PC-9 (cell line): ENCODE measurements at places on chromosomes 2 and 18. TPM values are rescaled to one million over a fixed set of nuclear protein-coding genes. Genes with fewer than 3 reads are reported as not detected.

The UBXN4 gene
- total RNA-seq = 75.6 and 95.0 TPM in 2 replicates

The INPP1 gene
- 7.1 and 9.5 TPM in 2 replicates for total RNA-seq

The ASNSD1 gene
- 14.8 TPM in 2 replicates for total RNA-seq

The NCKAP1 gene
- 274 and 308 TPM in 2 replicates for total RNA-seq

The LYPD6 gene
- 0.74 and 1.1 TPM in 2 replicates for total RNA-seq

The CYRIA gene
- total RNA-seq = 3.9 and 4.0 TPM in 2 replicates

The COL6A3 gene
- total RNA-seq = 0.57 and 0.75 TPM in 2 replicates

The FAM110C gene
- total RNA-seq = 20.8 and 21.1 TPM in 2 replicates

The LAMA1 gene
- total RNA-seq = not detected in 2 replicates

The REG3A gene
- total RNA-seq = not detected in 2 replicates

The FAP gene
- total RNA-seq = not detected in 2 replicates

The KLHL30 gene
- total RNA-seq = 0.80 and 1.2 TPM in 2 replicates

The PLGLB1 gene
- 2.7 and 5.7 TPM in 2 replicates for total RNA-seq

The RGPD4 gene
- not detected in 2 replicates for total RNA-seq

The GNAL gene
- 0.98 and 3.3 TPM in 2 replicates for total RNA-seq

The PASK gene
- 70.4 and 77.5 TPM in 2 replicates for total RNA-seq

The ONECUT2 gene
- total RNA-seq = 0.35 and 0.40 TPM in 2 replicates

The FBLN7 gene
- total RNA-seq = 0.70 and 1.6 TPM in 2 replicates

The TCF23 gene
- total RNA-seq = not detected in 2 replicates

The EPB41L5 gene
- 18.4 and 21.6 TPM in 2 replicates for total RNA-seq

The SLC38A11 gene
- not detected in 2 replicates for total RNA-seq

The HOXD4 gene
- total RNA-seq = not detected in 2 replicates

The MAL gene
- total RNA-seq = 146 and 171 TPM in 2 replicates

The RBM44 gene
- total RNA-seq = 0.94 and 1.5 TPM in 2 replicates

The SERPINB7 gene
- 3.0 and 4.2 TPM in 2 replicates for total RNA-seq

The GKN1 gene
- total RNA-seq = not detected in 2 replicates

The ECEL1 gene
- not detected in 2 replicates for total RNA-seq

The DNER gene
- total RNA-seq = 0.28 and 0.58 TPM in 2 replicates

The PSMA8 gene
- not detected in 2 replicates for total RNA-seq

The GTF2A1L gene
- not detected in 2 replicates for total RNA-seq

The ATP6V1B1 gene
- total RNA-seq = 7.8 and 13.9 TPM in 2 replicates

The IL36A gene
- not detected in 2 replicates for total RNA-seq

The NPHP1 gene
- 12.2 and 13.7 TPM in 2 replicates for total RNA-seq

The DSG4 gene
- not detected in 2 replicates for total RNA-seq

The DOK1 gene
- total RNA-seq = 15.0 and 27.8 TPM in 2 replicates

The AKAIN1 gene
- total RNA-seq = not detected in 2 replicates

The HTR2B gene
- total RNA-seq = not detected in 2 replicates

The VAMP5 gene
- total RNA-seq = 7.2 and 7.4 TPM in 2 replicates

The CIB4 gene
- total RNA-seq = not detected in 2 replicates

The FAM228A gene
- not detected in 2 replicates for total RNA-seq

The PLEKHA3 gene
- 35.7 and 50.3 TPM in 2 replicates for total RNA-seq

The CNTNAP5 gene
- not detected in 2 replicates for total RNA-seq

The TLX2 gene
- 3.1 and 3.8 TPM in 2 replicates for total RNA-seq

The ABCG8 gene
- not detected in 2 replicates for total RNA-seq

The RNF125 gene
- 0.15 and 0.85 TPM in 2 replicates for total RNA-seq

The APCDD1 gene
- total RNA-seq = not detected in 2 replicates

The IER3IP1 gene
- 8.8 and 9.1 TPM in 2 replicates for total RNA-seq

The MGAT4A gene
- total RNA-seq = 12.2 and 12.9 TPM in 2 replicates

The ANO7 gene
- total RNA-seq = 6.5 and 8.5 TPM in 2 replicates

The KCTD1 gene
- total RNA-seq = 20.5 and 20.7 TPM in 2 replicates
